Nucleus accumbens (tissue), 56 donors: ENCODE measurements at places on chromosomes 13 and 19.
A peak's percentile ranks its signal among the peaks of the same experiment; 100 is the strongest.

GRCh38 chr19:10112895-10113591 is 1.6 kb downstream of the P2RY11 start:
- DNase-seq = peak; percentile 10

DNA sequence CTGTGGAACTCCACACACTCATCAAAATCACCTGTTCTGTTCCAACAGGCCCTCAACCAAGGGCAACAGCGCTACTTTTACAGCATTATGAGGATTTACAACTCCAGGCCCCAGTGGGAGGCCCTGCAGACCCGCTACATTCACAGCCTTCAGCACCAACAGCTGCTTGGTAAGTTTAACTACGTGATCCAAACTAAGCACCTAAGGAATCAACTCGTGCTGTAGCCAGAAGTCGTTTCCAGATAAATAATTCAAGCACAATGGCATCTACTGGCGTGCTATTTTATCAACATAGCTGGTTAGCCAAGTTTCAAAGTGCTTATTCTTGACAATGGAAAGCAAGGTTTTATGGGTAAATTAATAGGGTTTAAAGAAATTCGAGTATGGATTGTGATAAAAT is 5.3 kb downstream of the FAM216B start:
- DNase-seq = no peak

DNA sequence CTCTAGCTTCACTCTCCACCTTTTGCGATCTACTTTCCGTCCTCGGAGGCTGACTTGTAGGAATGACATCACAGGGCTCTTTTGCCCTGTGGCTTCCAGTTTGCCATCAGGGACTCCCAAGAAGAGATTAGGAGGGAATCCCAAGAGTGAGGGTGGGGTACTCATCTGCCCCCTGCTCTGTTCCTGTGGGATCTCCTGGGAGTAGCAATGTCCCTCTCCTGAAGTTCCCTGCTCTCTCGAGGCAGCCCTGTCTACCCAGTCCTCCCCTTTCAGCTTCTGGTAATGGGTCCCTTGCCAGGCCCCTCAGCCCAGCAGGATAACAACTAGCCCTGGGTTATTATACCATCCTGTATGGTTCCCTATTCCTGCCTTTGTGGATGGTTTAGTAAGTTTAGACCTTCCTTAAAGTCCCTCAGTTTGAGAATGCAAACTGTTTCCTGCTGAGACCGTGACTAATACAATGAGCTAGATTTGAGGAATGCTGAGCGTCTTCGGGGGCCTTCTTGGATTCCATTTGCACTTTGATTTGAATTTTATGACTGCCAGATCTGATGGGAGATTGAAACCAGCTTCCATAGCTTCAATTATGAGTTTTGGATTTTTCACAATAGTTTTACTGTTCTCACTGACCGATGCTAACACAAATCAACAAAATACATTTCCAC is 73.7 kb upstream of the IPO5 start:
- no peak for DNase-seq

GRCh38 chr19:30498707-30499106 is 126.5 kb downstream of the ZNF536 start:
- no peak for DNase-seq

GRCh38 chr13:37263871-37264270 is 158.4 kb upstream of the CSNK1A1L start:
- no peak for DNase-seq

DNA sequence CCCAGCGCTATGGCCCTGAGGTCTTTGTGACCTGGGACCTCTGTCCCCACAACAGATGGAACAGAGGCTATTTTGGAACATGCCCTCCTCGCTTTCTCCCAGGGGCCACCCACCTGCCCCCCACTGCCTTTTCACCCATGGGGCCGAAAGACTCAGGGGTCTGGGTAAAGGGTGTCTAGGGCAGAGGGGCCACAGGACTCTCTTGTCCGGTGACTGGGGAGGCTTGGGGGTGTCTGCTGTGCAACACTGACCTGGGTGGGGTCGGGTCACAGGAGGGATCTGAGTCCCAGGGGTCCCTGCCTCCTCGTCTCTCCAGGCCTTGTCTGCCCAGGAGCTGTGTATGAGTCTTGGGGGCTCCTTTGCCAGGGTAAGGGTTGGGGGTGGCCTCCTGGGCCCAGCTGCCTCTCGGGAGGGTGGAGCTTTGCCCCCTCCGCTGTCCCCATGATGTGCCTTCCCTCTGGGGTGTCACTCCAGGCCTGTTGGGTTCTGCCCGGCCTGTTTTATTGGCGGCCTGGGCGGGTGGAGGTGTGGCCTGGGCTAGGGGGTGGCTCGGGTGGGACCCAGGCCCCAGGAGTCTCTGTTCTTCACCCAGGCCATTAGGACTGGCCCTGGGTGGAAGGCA is 2.1 kb downstream of the ARID3A start:
- DNase-seq = no peak
